ENCODE measurements at places on chromosomes 6 and 20.

GRCh38 chr6:163872335-163872734, 457.8 kb downstream of the QKI start:
- DNase-seq = no peak

- no peak for DNase-seq
These were observed 4.7 kb upstream of the ECHDC1 start for GRCh38 chr6:127348028-127348661.

GRCh38 chr20:58670659-58671058, 19.6 kb downstream of the STX16 start:
- DNase-seq = no peak

DNA sequence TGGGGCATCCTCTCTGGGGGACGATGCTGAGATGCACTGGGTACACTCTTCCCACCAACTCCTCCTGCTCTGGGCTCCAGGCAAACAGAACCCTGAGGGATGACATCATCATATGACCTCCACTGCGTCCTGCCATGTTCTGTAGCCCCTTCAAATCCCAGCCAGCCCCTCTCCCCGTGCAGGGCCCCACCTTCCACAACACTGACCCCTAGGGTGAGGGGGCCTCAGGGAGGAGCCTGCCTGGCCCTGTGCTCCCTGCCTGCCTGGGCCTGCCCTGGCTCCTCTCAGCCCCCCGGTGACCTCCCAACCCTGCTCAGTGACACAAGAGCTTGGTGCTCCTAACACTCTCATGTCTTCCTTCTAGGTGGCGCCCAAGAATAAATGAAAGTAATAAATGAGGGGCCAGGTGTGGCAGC, 9.6 kb upstream of the SPDEF start:
- DNase-seq = no peak

DNA sequence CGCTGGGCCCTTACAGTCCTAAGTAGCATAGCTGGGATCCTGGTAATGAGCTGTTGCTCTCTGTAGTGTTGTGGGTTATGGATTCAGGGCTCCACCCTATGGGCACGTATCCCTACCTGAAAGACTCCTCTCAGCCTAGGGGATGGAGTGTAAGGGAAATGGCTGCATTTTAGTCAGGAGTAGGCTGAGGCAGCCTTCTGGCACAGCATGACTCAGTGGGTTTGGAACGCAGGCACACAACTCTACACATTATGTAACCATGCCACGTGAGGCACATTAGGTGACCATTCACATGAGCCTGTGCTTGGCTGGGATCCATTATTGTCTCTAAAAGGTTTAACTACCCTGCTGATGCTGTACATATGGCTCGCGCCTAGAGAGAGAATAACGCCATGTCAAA, 27.8 kb downstream of the HDDC2 start:
- DNase-seq = no peak

GRCh38 chr6:64000818-64001491, 365.4 kb downstream of the PHF3 start:
- DNase-seq = no peak

- DNase-seq = no peak
These were observed 54.4 kb upstream of the GTSF1L start for GRCh38 chr20:43781215-43781614.

DNA sequence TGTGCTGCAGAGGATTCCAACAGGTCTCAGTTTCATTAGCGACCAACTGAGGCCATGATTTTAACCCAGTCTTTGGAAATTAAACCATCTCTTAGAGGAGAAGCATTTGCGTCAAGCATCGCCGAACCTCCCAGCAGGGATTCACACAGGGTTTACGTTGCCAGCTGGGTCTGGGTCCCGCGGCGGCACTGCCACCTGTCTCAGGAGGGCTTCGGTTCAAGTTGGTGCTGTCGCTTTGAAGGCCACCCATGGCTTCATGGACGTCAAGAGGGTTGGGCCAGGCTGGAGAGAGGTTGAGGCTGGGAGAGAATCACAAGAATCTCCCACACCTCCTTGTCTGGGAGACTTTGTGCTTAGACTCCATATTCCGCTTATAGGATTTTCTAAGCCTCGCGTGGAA, 43.0 kb upstream of the FRMD1 start:
- DNase-seq = no peak

DNA sequence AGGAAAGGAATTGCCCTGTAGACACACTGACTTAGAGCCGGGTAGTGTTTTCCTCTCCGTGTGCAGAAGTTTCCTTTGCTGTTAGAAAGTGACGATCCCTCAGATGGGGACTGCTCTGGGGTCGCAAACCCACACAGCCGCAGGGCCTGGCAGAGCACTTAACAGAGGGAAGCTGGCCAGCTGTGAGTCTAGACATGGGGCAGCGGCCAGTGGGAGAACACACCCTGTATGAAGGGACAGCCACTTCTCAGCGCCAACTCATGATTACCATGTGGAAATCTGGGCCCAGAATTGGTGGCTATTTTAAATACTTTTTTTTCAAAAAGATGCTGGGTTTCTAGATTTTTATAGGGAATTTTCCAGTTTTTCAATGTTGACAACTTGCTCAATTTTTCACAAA, 39.4 kb downstream of the SLC9A8 start:
- no peak for DNase-seq

DNA sequence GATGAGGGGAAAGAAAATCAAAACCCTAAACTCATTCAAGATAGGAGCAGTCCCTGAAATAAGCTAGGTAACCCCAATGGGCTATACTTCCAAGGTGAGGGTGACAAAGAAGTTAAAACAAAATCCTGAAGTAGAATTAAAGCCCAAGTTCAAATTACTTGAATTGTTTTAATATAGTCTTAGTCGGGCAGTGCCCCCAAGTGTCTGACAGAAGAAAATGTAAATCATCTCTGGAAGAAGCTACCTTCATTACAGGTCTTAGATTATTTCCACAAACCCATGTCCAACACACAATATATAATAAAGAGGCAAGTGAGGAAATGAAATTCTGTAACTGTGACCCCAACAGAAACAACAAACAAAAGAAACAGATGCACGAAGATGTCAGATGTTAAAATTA, 36.8 kb upstream of the L3MBTL3 start:
- DNase-seq = no peak

DNA sequence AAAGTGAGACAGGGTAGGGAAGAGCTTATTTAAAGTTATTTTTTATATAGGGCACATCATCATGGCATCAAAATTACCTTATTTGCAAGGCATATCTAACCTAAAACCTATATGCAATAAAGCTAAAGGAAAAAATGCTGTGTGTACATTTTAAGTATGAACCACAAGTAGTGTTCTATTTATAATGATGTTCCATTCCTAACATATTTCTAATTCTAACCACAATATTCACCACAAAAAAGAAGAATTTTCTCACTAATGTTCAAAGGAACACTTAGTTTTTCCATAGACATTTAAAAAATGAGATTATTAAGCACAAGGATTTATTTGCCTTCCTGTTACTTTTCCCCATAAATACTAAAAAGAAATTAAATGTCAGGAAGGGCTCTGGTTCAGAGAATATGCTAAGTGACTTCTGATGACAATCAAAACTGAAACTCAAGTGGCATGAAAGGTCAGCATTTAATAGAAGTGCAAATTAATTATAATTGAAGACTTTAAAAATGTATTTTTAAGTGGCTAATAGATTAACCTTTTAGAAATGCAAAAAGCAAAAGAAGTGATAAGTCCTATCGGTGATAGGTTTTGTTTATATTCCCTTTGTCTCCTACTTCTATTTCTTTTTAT, 25.1 kb downstream of the GPR63 start:
- DNase-seq = no peak

DNA sequence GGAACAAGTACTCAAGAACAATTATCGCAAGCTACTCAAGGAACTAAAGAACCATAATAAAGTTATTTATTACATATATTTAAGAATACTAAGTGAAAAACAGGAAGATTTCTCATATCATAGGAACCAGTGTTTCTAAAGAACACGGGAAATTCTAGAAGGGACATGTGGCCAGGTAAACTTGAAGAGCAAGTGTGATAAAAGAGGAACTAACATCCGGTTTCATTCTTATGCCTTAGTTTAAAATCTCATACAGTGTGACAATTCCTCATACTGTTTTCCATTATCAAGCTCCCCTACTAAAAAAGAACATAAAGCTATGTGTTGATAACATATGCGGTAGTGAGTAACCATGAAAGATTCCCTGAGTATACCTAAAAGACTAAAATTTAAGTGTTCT, 163.5 kb upstream of the SHLD1 start:
- no peak for DNase-seq

GRCh38 chr6:13072686-13073347, 255.5 kb downstream of the TBC1D7 start:
- DNase-seq = no peak

DNA sequence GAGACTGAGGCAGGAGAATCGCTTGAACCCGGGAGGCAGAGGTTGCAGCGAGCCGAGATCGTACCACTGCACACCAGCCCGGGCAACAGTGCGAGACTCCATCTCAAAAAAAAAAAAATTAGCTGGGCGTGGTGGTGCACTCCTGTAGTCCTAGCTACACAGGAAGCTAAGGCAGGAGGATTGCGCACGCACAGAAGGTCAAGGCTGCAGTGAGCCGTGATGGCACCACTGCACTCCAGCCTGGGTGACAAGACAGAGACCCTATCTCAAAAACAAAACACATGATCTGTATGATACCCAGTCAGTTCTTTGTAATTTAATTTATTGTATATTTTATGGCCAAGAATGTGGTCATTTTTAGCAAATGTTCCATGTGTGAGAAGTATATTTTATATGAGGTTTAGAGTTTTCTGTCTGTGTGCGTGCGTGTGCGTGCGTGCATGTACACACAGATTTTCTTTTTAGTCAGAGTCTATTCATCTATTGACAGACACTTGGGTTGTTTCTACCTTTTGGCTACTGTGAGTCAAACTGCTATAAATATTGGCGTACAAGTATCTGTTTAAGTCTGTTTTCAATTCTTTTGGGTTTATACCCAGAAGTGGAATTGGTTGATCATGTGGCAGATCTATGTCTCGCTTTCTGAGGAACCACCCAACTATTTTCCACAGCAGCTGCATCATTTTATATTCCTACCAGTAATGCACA, 22.2 kb upstream of the MYL9 start:
- no peak for DNase-seq

GRCh38 chr6:98044151-98044561, 761.1 kb upstream of the MMS22L start:
- no peak for DNase-seq

GRCh38 chr6:81937296-81937937, 184.9 kb upstream of the TENT5A start:
- DNase-seq = no peak

- no peak for DNase-seq
These were observed 64.3 kb downstream of the EDN1 start for GRCh38 chr6:12354499-12354898.

DNA sequence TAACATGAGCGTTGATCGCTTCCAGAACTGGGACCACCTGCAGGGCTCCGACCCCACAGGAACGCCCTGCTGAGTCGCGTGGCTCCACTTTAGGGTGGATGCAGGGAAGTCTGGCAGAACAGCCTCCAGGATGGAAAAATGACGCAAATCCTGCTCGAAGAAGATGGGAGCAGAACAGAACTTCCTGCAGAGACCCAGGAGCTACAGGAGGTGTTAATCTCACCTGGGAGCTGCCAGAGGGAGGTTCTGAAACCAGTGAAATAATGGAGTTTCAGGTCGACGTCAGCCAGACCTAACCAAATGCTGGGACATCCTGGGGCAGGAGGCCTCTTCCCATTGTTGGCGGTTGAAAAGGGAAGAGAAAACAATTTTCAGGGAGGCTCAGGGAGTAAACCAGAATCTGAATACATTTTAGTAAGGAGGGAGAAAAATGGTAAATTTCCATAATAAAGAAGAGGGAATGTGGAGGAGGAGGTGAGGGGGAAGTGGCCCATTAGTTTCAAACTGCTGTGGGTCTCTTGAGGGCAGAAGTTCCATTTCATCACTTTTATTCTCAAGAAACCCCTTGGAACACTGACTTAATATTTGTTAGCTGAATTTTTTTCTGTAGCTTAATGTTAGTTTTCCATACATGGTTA, 558.4 kb upstream of the CDH4 start:
- DNase-seq = no peak

DNA sequence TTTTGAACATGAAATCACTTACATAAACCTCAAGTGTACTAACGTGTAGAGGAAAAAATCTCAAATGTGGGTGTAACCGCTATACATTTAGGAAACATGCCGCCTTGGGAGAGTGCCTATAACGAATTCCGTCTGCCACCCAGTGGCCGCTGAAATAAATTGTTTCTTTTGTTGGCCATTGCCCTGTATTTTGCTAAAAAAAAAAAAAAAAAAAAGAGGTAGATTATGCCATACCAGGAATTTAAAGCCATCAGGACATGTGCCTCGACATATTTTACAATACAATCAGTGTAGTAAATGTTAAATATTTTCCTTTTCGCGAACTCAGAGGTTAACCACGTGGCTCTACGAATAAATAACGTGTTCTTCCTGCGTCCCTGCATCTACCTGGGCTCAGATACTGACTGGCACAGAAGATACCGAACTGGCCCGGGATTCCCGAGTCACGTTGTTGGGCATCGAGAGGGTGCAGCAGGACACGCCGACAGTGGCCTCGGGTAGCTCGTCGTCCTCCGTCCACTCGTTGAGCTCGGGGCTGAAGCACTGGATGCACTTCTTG, 14.3 kb downstream of the KLHL31 start:
- DNase-seq = peak; percentile 26

GRCh38 chr6:148905901-148906300, 159.1 kb downstream of the UST start:
- DNase-seq = no peak

DNA sequence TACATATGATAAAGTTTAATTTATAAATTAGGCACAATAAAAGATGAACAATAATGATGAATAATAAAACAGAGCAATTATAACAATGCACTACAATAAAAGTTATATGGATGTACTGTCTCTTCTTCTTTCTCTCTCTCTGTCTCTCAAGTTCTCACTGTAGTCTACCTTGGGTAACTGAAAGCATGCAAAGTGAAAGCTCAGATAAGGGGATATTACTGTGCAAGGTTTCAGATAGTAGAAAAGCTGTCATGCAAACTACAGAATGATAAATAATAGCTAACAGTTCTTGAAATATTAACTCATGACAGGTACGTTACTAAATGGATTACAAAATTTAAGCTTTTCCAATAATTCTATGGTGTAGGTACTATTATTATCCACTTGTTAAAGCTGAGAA, 311.9 kb upstream of the PRDM1 start:
- DNase-seq = no peak

- no peak for DNase-seq
These were observed 336.5 kb downstream of the KIF16B start for GRCh38 chr20:16236589-16237241.

GRCh38 chr6:15622045-15622740, 40.6 kb downstream of the DTNBP1 start:
- DNase-seq = no peak

GRCh38 chr20:53346335-53346648, 247.3 kb downstream of the ZNF217 start:
- no peak for DNase-seq

Measured in stimulated activated CD8-positive, alpha-beta memory T cell treated with anti-CD3 and anti-CD28 coated beads, Interleukin-15, amount 100 ng/mL, for 24 hours (primary cell).